Motor neuron (in vitro differentiated cells): ENCODE measurements at places on chromosomes 6 and 20. TPM values are rescaled to one million over a fixed set of nuclear protein-coding genes. Genes with fewer than 3 reads are reported as not detected.

Gene FOXC1
- 0.13 and 0.32 TPM in 2 replicates for total RNA-seq

Gene HCRTR2
- total RNA-seq: 1.5 and 1.7 TPM in 2 replicates

Gene PTCRA
- total RNA-seq: 0.83 TPM in 1 of 2 replicates, not detected in the other

Gene SCRT2
- 0.48 and 0.71 TPM in 2 replicates for total RNA-seq

Gene HLA-DQB1
- not detected in 2 replicates for total RNA-seq

Gene TAF11
- 41.4 and 41.7 TPM in 2 replicates for total RNA-seq

Gene MLIP
- total RNA-seq: 0.13 TPM in 1 of 2 replicates, not detected in the other

Gene FAM50B
- 6.5 and 8.5 TPM in 2 replicates for total RNA-seq

Gene SPATS1
- 0.39 TPM in 1 of 2 replicates, not detected in the other for total RNA-seq

DNA sequence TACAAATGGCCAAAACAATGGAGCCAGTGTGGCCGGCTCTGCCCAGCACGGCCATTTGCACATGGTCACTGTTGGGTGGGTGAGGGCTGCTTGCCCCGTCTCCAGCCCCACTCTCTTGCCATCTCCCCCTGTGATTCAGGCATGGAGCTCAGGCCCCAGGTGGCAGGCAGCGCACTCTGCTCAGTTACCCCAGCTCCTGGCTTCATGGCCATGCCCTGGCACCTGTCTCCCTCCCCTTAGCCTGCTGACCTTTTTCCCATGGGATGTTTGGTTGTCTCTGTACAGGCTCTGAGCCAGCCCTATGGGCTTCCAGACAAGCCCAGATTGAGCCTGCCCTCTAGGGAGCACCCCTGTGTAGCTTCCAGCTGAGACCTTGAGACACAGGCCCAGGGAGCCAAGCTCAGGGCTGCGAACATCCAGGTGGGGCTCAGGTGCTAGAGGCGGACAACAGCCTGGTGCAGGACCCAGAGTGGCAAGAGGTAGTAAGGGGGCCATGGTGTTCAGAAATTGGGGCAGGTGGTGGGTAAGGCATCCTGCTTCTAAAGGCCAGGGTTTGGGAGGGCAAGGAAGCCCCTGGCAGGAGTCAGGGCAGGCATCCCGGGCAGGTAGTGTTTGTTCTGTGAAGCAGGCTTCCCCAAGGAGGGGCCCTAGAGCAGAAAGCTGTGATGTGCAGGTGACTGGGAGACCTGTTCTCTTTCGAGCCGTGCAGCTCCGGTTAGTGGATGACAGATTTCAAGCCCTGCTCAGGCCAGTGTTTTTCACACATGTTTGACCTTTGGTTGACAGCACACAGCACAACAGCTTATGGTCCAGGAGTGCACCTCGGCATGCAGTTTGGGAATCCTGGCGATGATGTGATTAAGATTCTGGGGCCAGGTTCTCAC is 17.7 kb downstream of the SYNJ2 start:
- ATAC-seq: peak; percentile 55

DNA sequence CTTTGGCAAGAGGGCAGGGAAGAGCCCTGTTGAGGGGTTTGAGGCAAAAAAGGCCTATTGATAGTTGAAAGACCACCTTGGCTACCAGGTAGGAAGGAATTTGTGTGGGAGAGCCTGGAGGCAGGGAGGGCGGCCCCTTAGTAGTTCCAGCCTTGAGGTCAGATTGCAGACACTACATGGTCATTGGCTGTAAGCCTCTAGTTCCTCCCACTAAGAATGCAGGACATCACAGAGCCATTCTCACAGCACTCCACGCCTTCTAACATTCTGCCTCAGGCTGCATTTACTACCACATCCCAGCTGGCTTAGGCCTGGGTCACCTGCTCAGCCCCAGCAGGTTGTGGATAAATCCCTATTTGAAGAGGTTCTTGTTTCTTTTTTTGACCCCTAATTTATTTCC is 91.0 kb upstream of the SNX9 start:
- ATAC-seq: no peak

GRCh38 chr6:15996030-15996429 is 132.9 kb upstream of the MYLIP start:
- ATAC-seq: peak; percentile 75

DNA sequence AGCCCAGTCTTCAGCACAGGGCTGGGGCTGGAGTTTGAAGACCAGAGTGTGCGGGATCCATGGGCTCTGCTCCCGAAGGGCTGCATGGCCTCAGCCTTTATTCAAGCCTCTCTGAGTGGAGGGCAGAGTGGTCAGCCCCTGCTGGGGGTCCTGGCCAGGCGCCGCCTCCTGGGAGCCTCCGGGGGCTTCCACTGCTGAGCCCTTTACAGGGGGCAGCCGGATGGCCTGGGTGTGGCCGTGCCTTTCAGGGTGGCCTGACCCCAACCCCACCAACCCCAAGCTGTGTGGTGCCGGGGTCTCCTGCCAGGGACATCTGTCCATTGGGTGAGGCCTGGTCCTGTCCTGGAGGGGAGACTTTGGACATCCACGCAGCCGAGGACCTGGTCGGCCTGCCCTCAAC is 76.0 kb upstream of the SLCO4A1 start:
- ATAC-seq: no peak

DNA sequence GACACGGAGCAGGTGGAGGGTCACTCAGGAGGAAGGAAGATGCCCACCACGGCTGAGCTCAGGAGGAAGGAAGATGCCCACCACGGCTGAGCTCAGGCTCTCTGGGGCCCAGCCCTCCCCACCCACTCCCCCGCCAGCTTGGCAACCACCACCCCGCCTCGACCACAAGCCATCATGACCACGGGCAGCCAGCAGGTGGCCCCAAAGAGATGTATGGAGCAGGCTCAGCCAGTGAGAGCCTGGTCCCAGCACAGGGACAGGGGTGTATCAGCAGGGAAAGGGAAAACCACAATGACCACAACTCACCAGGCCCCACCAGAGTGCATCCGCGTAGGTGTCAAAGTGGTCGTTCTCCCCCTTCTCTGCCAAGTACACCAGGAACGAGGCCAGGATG is 30.4 kb downstream of the KCNQ2 start:
- ATAC-seq: peak; percentile 73

DNA sequence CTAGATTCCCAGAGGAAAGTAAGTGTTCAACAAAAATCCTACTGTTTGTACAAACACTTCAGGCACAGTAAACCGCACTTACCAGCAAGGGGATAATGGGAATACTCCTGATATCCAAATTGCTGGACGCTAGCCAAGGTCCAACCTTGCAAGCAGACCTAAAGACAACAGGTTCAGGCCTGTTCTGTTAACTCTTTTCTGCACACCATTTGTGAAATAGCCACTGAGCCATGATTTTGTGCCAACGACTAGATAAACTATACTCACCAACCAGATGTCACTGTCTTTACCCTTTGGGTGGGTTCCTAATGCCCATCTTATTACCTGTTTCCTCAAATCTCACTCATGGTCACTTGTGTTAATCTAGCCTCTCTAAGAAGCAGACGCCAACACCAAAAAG is 43.5 kb downstream of the GOPC start:
- ATAC-seq: no peak

GRCh38 chr6:21109391-21110178 is 484.0 kb upstream of the SOX4 start:
- ATAC-seq: no peak

DNA sequence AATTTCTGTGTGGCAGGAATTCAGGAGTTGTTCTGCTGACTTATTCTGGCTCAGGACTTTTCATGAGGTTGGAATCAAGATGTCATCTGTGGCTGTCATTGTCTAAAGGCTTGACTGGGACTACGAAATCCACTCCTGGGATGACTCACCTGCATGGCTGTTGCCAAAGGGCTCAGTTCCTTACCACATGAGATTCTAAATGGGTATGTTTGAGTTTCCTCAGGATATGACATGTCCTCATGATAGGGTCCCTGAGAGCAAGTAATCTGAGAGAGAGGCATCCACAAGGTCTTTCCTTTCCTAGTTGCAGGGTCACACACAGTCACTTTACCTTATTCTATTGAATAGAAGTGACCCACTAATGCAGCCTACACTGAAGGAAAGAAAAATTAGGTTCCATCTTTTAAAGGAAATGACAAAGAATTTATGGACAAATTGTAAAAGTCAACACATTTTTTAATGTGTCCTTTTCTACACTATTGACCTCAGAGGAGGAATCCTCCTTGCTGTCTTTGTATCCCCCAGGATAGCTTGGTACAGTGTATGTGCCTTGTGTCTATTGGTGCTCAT is 1025.0 kb upstream of the GJE1 start:
- peak; percentile 12 for ATAC-seq

DNA sequence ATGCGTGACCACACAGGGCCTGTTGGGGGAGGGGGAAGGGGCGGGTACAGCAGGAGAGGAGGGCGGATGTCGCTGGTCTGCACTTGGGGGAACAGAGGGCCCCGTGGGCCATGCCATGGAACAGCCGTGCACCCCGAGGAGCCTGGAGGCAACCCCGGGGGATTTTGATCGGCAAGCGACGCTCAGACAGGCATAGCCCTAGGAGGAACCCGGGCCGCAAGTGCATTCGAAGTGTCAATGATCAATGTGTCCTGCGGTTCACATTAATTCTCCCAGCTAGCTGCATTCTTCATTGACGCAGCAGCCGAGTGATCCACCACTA is 772.8 kb upstream of the DEFB115 start:
- no peak for ATAC-seq

- ATAC-seq: no peak
Observed at GRCh38 chr20:59752101-59752586, 147.8 kb downstream of the PHACTR3 start.

- no peak for ATAC-seq
Observed at GRCh38 chr6:29647927-29648642, 8.8 kb upstream of the MOG start.

DNA sequence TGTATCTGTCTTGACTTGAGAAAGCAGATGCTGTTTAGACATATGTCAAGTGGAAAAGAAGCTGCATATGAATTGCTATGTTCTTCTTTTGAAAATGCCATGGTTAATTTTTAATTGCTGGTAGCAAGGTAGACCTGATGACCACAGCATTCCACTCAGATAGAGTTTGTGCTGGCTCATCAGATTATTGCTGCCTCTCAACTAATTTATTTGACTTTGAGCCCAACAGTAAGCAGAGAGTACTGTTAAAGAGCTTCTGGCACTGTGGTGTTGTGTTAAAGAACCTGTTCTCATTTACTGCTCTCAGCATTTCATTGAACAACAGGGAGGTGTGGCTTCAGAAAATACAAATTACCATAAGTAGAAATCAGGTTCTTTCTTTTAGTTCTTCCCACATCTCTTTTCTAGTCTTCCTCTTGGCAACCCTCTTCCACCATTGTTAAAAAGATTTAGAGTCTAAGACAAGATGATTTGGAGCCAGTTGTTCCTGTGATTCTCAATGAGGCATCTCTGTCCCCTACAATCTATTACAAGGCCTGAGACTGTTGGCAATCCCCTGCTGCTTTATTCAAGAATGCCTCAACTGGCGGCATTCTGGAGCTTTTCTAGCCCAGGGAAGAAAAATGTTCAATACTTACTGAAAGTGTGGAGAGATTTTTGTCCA is 967.6 kb upstream of the GJE1 start:
- no peak for ATAC-seq

- no peak for ATAC-seq
Observed at GRCh38 chr20:38779247-38780097, 26.0 kb upstream of the PPP1R16B start.

GRCh38 chr6:13005994-13006393 is 289.4 kb downstream of the PHACTR1 start:
- no peak for ATAC-seq
